ENCODE measurements at places on chromosomes 3 and 15. TPM values are rescaled to one million over a fixed set of nuclear protein-coding genes. Genes with fewer than 3 reads are reported as not detected.

GRCh38 chr3:75332794-75333193 is 331.3 kb upstream of the FRG2C start:
- no peaks in the 10 kb centered on the region for H3K4me1 ChIP-seq
- no peaks in the 10 kb centered on the region for H3K27me3 ChIP-seq
- no peak overlapping the region for H3K4me3 ChIP-seq

GRCh38 chr3:55554634-55555425 is 67.7 kb upstream of the WNT5A start:
- no peak overlapping the region for H3K27ac ChIP-seq
- H3K4me3 ChIP-seq = no peak overlapping the region
- no peaks in the 10 kb centered on the region for H3K36me3 ChIP-seq

DNA sequence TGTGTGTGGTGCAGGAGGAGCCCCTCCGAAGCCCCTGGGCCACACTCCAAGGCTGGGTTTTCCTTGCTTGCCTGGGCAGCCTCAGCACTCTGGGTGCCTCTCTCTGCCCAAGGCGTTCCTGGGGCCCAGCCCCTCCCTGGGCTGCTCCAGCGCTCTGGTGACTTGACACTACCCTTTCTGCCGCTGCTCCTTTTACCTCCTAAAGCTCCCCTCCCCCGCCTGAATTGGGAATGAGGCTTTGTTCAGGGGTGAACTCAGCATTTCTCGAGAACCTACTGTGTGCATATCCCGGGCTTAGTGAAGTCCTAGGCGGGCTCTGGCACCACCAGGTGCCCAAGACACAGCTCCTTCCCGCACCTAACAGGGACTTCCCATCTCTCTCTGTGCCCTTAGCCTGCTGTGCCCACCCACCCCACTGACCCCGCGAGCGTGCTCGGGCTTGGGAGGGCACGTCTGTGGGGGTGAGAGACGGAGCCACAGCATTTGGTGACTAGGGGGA is 1.2 kb upstream of the BAHD1 start:
- no peaks in the 10 kb centered on the region for H3K36me3 ChIP-seq
- no peak overlapping the region for H3K27ac ChIP-seq
- no peak for DNase-seq
- H3K4me3 ChIP-seq = peak overlapping the region; percentile 96
- peaks cover 7% of the 10 kb centered on the region for H3K27me3 ChIP-seq

DNA sequence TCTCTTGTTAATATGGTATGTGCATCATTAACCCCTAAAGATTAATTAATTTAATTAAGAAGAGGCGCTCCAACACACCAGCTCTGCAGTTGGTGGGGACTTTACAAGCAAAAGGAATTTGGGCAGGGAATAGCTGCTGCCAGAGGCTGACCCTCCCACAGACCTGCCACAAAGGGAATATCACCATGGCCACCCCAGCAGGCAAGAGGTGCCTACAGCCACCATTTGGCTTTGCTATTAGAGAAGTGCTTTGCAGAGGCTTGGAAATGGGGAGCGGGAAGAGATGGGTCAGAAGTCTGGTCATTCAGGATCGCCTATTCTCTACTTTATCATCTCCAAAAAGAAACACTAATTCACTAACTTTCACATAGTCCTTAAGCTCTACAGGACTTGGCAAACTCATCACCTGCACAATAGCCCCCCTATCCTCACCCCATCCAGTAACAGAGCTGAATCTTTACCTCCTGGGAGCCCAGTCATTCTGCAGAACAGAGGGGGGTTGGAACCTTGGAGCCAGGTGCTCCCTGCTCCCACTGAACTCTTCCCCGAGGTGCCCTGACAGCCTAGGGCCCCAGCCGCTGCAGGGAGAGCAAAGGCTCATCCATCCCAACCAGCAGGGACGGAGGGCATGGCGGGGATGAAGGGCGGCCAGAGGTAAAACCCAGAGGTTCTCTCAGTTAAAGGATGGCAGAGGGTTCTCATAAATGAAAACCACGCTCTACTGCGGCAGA is 29.7 kb downstream of the LRIG1 start:
- H3K4me3 ChIP-seq = no peak overlapping the region
- peaks cover 47% of the 10 kb centered on the region for H3K4me1 ChIP-seq

GRCh38 chr15:43511012-43511885 is 6.2 kb upstream of the MAP1A start:
- H3K4me1 ChIP-seq = peaks cover 45% of the 10 kb centered on the region
- peak overlapping the region; percentile 89 for H3K27ac ChIP-seq
- H3K4me3 ChIP-seq = peak overlapping the region; percentile 77
- DNase-seq = no peak

GRCh38 chr3:188229177-188229576 is 75.2 kb downstream of the LPP start:
- peaks cover 24% of the 10 kb centered on the region for H3K36me3 ChIP-seq
- no peaks in the 10 kb centered on the region for H3K27me3 ChIP-seq

DNA sequence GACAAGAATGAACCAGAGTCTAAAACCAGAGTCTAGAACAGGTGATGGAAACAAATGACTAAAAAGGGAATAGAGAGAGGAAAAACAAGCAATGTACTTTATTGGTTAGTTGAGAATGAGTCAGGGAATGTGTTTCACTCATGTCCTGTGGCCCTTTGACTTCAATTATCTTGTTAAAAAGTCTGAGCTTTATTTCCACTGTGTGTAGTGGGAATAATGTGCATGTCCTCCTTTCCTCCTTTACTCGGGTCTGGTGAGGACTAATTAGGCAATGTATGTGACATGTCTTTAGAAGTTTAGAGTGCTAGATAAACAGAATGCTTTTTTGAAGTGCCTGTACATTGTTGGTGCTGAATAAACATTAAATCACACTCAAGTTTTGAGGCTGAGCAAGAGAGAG is 21.3 kb downstream of the LSAMP start:
- no peaks in the 10 kb centered on the region for H3K27me3 ChIP-seq
- no peak overlapping the region for H3K4me3 ChIP-seq
- H3K27ac ChIP-seq = no peak overlapping the region
- no peak for DNase-seq
- no peaks in the 10 kb centered on the region for H3K36me3 ChIP-seq
- no peaks in the 10 kb centered on the region for H3K4me1 ChIP-seq

DNA sequence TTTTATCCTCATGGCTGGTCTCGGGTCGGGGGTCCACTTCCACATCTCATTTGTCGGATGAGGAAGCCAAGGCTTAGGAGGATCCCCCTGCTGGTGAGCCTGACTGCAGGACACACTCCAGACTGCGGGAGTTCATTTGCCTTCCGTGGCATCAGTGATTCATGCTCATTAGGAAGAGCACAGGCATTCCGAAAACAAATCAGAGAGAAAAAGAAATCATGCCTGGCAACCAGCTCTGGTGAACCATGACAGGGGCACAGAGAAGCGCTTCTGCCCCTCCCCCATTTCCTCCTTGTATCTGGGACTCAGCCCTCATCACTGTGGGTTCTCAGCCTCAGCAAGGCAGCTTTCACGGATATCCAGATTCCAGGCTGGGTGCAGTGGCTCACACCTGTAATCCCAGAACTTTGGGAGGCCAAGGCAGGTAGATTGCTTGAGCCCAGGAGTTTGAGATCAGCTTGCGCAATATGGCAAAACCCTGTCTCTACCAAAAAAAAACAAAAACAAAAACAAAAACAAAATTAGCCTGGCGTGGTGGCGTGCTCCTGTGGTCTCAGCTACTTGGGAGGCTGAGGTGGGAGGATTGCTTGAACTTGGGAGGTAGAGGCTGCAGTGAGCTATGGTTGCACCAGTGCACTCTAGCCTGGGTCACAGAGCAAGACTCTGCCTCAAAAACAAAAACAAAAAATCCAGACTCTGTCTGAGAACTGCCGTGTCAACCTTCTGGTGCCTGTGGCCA is 28.4 kb downstream of the IRAK2 start:
- H3K36me3 ChIP-seq = no peaks in the 10 kb centered on the region
- DNase-seq = no peak
- H3K4me3 ChIP-seq = no peak overlapping the region

- peaks cover 20% of the 10 kb centered on the region for H3K4me1 ChIP-seq
- peaks cover 33% of the 10 kb centered on the region for H3K36me3 ChIP-seq
- no peak for DNase-seq
- H3K27me3 ChIP-seq = no peaks in the 10 kb centered on the region
- no peak overlapping the region for H3K4me3 ChIP-seq
These were observed 2.0 kb downstream of the NDUFB5 start for GRCh38 chr3:179606534-179607085.

- H3K36me3 ChIP-seq = peaks cover 21% of the 10 kb centered on the region
- peaks cover 61% of the 10 kb centered on the region for H3K4me1 ChIP-seq
- no peak for DNase-seq
- H3K4me3 ChIP-seq = no peak overlapping the region
- no peaks in the 10 kb centered on the region for H3K27me3 ChIP-seq
These were observed 67.2 kb downstream of the CRTC3 start for GRCh38 chr15:90596943-90597342.

- H3K27ac ChIP-seq = no peak overlapping the region
- H3K36me3 ChIP-seq = no peaks in the 10 kb centered on the region
- H3K4me1 ChIP-seq = peaks cover 49% of the 10 kb centered on the region
- DNase-seq = no peak
- H3K27me3 ChIP-seq = no peaks in the 10 kb centered on the region
These were observed 8.1 kb downstream of the EDEM1 start for GRCh38 chr3:5195605-5196004.

GRCh38 chr3:47056705-47057104 is 77.2 kb downstream of the NBEAL2 start:
- DNase-seq = no peak
- H3K27me3 ChIP-seq = no peaks in the 10 kb centered on the region
- no peaks in the 10 kb centered on the region for H3K4me1 ChIP-seq
- peaks cover 39% of the 10 kb centered on the region for H3K36me3 ChIP-seq
- no peak overlapping the region for H3K4me3 ChIP-seq
- no peak overlapping the region for H3K27ac ChIP-seq

- no peaks in the 10 kb centered on the region for H3K27me3 ChIP-seq
- no peaks in the 10 kb centered on the region for H3K4me1 ChIP-seq
- H3K27ac ChIP-seq = no peak overlapping the region
- H3K4me3 ChIP-seq = no peak overlapping the region
- no peak for DNase-seq
These were observed 134.4 kb upstream of the DAZL start for GRCh38 chr3:16739541-16740105.

- no peak overlapping the region for H3K4me3 ChIP-seq
- H3K36me3 ChIP-seq = peaks cover 16% of the 10 kb centered on the region
- no peak overlapping the region for H3K27ac ChIP-seq
These were observed 7.9 kb downstream of the FEM1B start for GRCh38 chr15:68285259-68285980.

DNA sequence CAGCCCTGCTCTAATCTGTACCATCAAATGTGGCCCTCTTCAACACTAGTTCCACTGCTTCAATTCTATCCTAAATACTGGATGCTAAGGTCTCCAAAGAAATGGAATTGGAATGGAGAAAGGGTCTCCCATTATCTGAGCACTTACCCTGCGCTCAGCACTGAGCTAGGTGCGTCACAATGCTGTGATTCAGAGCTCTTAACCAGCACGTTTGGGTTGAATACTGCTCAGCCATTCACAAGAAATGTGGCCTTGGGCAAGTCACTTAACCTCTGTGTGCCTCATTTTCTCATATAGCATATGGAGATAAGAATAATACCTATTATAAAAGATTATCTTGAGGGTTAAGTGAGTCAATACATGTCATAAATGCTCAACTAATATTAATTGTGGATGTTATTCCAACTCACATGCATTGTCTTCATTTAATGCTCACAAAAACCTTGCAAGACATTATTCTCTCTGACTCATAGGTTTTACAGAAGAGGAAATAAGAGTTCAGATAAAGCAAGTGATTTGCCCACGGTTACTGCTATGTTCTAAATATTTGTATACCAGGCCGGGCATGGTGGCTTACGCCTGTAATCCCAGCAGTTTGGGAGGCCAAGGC is 27.4 kb upstream of the SRGAP3 start:
- no peaks in the 10 kb centered on the region for H3K27me3 ChIP-seq
- DNase-seq = no peak
- H3K27ac ChIP-seq = no peak overlapping the region
- no peaks in the 10 kb centered on the region for H3K4me1 ChIP-seq
- no peak overlapping the region for H3K4me3 ChIP-seq

DNA sequence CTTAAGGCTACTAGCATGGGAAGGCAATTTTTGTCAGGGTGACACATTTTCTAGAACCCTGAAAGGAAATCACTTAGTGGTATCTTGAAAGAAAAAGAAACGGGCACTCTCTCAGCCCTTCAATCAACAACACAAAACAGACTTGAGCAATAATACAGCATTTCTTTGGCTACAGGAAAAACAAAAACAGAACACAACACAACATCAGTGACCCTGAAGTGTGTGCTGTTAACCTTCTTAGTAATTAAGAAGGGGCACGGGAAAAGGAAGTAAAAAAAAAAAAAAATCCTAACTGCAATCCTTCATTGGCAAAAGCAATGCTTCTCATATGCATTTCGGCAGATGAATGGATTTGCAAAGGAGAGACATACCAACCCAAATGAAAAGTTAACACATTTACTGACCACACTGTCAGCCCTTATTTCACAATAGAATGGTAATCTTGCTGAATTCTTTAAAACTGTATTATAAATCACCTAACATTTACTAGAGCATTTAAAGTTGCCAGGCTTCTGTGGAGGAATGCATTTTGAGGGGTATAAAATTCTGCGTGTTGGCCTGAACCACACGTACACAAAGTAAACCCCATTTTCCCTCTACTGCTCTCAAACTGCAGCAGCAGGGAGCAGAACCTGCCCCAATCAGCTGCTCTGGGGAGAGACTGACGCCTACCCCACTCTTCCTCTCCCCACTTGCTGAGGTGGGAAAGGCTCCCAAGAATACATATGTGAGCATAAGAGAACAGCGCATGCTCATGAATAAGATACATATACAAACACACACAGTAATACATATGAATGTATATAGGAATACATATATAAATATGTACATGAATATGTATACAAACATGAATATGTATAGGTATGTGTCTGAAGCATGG is 198.5 kb downstream of the FOXP1 start:
- no peak for DNase-seq
- no peaks in the 10 kb centered on the region for H3K36me3 ChIP-seq
- H3K27me3 ChIP-seq = no peaks in the 10 kb centered on the region
- no peak overlapping the region for H3K4me3 ChIP-seq
- H3K27ac ChIP-seq = no peak overlapping the region

MGA gene
- total RNA-seq = 29.2 TPM

RASL12 gene
- 215 TPM for total RNA-seq

TYRO3 gene
- 8.1 TPM for total RNA-seq

NOX5 gene
- 0.66 TPM for total RNA-seq

CRABP1 gene
- not detected for total RNA-seq

PP2D1 gene
- not detected for total RNA-seq
